Choroid plexus epithelial cell (primary cell): ENCODE measurements at places on chromosomes 1 and 21.

- no peak for DNase-seq
Measured at GRCh38 chr21:25578056-25578961, 29.0 kb downstream of the MRPL39 start.

- no peak for DNase-seq
Measured at GRCh38 chr1:198276241-198276640, 119.4 kb downstream of the NEK7 start.

GRCh38 chr1:163866564-163866963 is 544.8 kb downstream of the NUF2 start:
- no peak for DNase-seq

GRCh38 chr1:47870946-47871676 is 126.1 kb downstream of the TRABD2B start:
- no peak for DNase-seq

DNA sequence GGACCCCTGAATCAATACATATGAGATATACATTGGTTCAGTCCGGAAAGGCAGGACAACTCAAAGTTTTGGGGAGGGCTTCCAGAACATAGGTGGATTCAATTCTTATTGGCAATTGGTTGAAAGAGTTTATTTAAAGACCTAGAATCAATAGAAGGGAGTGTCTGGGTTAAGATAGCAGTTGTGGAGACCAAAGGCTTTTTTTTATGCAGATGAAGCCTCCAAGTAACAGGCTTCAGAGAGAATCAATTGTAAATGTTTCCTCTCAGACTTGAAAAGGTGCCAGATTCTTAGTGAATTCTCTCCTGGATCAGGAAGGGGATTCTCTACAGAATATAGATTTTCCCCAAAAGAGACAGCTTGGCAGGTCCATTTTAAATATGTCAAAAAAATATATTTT is 27.0 kb upstream of the CD5L start:
- DNase-seq, result no peak

- DNase-seq, result no peak
Measured at GRCh38 chr1:152745289-152745704, 12.5 kb upstream of the KPRP start.

DNA sequence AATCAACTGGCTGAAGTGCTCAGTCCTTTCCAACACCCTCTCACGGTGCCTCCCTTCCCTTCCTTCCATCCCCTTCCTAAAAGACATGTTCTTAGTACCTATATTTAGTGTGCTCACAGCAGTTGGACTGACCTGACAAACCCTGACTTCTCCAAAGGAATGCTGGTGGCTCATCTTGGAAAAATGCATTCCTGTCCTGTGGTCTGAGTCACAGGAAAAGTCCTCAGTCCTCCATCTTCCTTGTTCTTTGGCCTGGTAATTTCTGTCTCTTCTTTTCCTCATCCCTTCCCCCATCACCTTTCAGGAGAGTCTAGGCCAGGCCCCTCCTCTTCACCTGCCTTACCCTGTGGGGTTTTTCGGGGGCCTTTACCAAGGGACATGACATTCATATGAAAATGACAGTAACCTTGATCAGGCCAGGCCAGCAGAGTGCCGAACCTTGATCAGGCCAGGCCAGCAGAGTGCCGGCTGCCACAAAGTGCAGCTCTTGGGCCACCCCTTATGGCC is 7.2 kb downstream of the ATP1B1 start:
- DNase-seq, result peak; percentile 88

DNA sequence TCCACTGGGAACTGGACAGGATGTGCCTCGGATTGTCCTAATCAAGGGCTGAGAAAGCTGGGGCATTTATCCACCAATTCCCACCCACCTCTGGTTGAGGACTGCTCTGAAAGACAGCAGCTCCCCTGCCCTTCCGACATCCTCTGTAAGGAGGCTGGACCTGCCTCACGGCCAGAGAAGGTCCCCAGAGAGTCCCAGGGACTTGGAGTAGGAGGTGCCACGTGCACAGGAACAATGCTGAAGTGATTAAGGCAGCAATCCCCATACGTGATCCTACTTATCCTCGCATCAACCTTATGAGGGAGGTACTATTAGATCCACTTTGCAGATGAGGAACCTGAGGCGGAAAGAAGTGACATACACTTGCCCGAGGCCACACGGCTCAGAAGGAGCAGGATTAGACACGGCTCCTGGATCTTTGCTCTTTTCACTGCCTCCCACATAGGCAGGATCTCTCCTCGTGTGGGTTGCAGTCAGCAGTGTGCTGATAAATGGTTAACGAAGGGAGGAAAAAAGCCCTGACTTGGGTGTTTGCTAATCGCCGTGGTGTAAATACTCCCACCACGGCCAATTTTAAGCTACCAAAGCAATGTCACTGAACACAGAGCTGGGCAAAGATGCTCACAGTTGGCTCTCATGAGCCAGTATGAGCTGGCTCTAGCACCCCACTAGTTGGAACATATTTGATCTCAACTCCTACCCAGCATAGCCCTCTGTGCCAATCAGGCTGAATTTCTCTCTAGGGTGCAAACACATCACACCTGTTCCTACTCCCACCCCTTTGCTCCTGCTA is 18.6 kb upstream of the LDLRAP1 start:
- DNase-seq, result no peak

DNA sequence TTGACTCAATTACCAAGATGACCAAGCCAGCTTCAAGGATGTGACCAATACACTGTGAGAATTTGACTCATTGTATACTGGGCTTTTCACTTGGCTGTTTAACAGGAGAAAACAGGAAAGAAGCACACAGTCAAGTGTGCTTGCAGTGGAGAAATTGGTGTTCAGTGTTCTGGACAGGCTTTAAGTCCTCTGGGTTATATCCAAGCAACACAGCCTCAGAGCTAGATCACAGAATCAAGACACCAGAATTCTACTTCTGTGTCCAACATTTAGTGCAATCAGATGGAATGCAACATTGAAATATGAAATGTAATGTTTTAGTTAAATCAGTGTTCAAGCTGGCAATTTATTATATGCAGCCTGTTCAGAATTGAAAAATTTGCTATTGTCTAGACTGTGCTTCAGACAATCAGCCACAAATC is 694.4 kb downstream of the LTN1 start:
- peak; percentile 13 for DNase-seq

GRCh38 chr1:168410464-168410863 is 129.8 kb downstream of the TBX19 start:
- no peak for DNase-seq

GRCh38 chr1:156556354-156556753 is 16.0 kb downstream of the IQGAP3 start:
- no peak for DNase-seq

- no peak for DNase-seq
Measured at GRCh38 chr1:202201266-202201665, 7.7 kb downstream of the LGR6 start.

- DNase-seq, result peak; percentile 6
Measured at GRCh38 chr1:191620883-191621282, 537.4 kb upstream of the RGS18 start.

- peak; percentile 88 for DNase-seq
Measured at GRCh38 chr1:60171801-60172200, 98.2 kb upstream of the C1orf87 start.

GRCh38 chr1:102693345-102693744 is 415.0 kb downstream of the COL11A1 start:
- no peak for DNase-seq

DNA sequence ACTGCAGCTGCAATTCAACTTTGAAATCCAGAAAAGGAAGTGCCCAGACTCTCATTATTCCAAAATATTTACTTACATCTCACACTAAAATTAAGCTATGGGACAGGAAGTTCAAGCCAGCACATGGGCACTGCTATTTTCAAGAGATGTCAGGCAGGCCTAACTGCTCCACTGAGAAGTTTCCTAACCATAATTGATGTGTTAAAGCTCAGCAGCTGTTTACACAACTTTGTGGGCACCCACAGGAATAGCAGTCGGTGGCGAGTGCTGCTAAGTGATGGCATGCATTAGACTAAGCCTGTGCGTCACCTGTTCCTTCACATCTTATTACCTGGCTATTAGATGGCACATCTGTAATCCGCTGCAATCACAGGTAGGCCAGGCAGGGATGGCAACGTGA is 303.3 kb upstream of the DAB1 start:
- no peak for DNase-seq

- no peak for DNase-seq
Measured at GRCh38 chr1:225664762-225665161, 11.8 kb upstream of the ENAH start.

GRCh38 chr1:9352377-9353134 is 59.9 kb downstream of the SPSB1 start:
- DNase-seq, result no peak

GRCh38 chr1:118201524-118201923 is 16.5 kb upstream of the SPAG17 start:
- no peak for DNase-seq

DNA sequence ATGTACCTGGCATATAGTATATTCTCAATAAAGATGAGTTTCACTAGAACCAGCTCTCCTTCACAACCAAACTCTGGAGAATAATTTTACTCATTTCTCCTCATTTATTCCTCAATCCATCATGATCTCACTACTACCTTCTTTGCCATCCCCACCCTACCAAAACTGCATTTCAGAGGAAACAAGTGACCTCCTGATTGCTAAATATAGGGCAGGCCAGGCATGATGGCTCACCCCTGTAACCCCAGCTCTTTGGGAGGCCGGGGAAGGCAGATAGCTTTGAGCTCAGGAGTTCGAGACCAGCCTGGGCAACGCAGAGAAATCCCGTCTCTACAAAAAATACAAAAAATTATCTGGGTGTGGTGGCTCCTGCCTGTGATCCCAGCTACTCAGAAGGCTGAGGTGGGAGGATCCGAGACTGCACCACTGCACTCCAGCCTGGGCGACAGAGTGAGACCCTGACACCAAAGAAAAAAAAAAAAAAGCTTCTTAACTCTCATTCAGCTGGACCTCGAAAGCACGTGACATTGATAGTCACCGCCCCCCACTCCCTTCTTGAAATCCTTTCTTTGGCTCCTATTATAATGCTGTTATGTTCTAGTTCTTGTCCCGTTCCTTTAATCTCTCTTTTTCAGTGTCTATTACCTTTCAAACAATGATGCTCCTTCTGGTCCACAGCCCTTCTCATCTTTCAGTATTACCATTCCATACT is 2.1 kb downstream of the TESK2 start:
- DNase-seq, result no peak

DNA sequence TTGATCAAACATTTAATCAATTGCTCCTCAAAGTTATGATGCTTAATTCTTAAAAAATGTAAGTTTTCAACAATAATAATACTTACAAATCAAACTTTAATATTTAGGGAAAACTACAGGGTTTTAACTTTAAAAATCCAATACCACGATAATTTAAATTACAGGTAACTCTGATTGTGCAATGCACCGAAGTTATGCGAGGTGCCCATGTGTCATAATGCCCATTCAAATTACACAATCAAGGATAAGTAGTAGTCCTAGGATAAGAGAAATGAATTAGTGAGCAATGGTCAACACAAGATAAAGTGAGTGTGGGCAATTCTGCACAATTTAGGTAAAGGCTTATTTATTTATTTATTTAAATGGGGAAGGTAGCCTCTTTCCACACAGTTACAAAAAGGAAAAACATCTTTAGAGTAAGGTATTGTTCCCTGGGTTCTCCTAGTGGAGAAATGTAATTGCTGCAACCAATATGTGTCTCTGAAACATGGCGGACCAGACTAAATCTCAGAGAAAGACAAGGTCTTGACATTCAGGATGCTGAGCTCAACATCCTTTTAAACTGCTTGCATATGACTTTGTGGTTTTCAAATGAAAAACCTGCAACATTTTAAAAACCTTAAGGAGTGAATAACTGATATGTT is 164.2 kb downstream of the TTLL7 start:
- no peak for DNase-seq

DNA sequence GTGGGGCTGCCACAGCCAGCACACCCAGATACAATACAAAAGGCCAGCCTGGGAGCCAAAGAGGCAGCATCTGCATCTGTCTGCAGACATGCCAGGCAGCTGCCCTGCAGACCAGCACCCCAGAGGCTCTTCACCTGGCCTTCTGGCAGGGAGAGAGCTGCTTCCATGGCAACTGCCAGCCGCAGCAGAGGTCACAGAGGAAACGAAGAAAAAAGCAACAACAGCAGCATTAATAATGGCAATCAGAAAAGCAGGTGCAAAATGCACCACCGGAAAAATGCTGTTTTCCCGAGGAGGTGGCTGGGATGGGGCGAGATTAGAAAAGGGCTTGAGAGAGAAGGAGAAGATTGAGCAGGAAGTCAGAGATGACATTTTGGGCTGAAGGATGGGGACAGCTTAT is 309.5 kb downstream of the PCP4 start:
- DNase-seq, result no peak

GRCh38 chr1:23825762-23826522 is 713 bp upstream of the HMGCL start:
- DNase-seq, result no peak

DNA sequence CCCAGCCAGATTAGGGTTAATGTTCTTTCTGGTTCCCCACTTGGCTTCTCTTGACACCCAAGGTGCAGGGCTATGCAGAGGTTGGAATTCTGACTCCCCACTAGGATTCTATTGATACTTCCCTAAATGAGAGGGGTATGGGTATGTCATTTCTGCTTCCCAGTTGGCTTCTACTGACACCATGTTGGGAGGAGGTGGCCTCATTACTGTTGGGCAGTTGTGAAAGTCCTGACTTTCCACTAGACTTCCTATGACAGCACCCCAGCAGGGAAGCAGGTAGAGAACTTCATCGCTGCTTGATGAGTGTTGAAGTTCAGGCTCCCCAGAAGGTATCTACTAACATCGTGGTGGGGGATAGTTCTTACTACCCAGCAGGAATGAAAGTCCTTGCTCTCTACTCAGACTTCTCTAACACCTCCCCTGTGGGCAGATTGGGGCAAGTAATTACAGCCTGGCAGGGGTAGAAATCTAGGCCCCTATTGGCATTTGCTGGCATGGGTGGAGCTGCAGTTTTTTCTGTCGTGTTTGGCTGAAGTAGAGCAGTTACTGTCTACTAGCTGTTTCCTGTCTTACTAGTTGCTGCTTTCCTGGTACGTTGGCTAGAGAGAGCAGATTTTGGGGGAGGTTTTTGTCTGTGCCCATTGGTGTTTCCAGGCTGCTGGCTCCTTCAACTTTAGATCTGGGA is 41.5 kb downstream of the ZYG11B start:
- DNase-seq, result no peak
